Calu3 (cell line): ENCODE measurements at places on chromosomes 12 and 14.
A peak's percentile ranks its signal among the peaks of the same experiment; 100 is the strongest.

GRCh38 chr12:93107514-93108312 lies 178.6 kb upstream of the EEA1 start:
- no peaks in the 10 kb centered on the region for H3K36me3 ChIP-seq
- no peak overlapping the region for H3K27ac ChIP-seq
- DNase-seq: no peak
- no peaks in the 10 kb centered on the region for H3K27me3 ChIP-seq
- H3K4me3 ChIP-seq: no peak overlapping the region
- H3K4me1 ChIP-seq: peaks cover under 1% of the 10 kb centered on the region

DNA sequence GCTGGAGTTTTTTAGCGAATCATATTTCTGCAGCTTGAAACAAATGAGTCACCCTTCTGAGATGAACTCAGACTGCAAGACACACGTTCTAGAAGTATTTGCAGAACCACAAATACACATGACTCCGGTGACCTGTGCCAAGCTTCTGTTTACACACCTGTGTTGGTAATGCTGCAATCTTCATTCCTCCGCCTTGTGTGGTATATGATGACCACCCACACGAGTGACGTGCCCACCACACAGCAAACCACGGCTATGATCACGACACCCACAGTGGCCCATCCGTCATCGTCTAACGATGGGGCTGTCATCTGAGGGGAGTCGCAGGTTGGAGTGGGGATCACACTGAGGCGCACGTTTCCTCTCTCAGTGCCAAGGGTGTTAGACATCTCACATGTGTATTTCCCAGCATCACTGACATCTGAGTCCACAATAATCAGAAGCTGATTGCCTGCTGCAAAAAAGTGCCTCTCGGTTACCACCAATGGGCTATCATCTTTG lies 43.0 kb downstream of the LRIG3 start:
- peak overlapping the region; percentile 22 for H3K4me3 ChIP-seq
- H3K36me3 ChIP-seq: peaks cover 99% of the 10 kb centered on the region
- H3K27me3 ChIP-seq: no peaks in the 10 kb centered on the region

DNA sequence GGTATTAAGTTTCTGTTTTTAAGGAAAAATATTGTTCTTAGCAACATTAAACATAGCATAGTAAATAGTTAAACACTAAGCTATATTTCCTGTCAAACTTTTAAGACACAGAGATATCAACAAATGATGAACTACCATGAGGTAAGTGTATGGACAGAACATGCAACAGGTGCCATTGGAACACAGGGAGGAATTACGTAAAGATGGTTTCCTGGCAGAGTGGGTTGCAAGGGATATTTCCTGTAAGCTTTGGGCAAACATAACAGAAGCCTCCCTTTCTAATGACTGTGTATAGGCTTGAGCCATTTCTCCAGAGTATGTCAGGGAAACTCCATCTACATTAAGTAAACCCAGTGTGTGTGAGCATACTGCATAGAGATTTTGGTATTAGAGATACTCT lies 31.7 kb upstream of the HELB start:
- H3K27ac ChIP-seq: no peak overlapping the region
- no peaks in the 10 kb centered on the region for H3K36me3 ChIP-seq
- DNase-seq: no peak
- no peaks in the 10 kb centered on the region for H3K27me3 ChIP-seq
- H3K4me1 ChIP-seq: no peaks in the 10 kb centered on the region

GRCh38 chr12:92863251-92863650 lies 65.8 kb downstream of the EEA1 start:
- H3K27ac ChIP-seq: no peak overlapping the region
- H3K27me3 ChIP-seq: no peaks in the 10 kb centered on the region
- no peaks in the 10 kb centered on the region for H3K4me1 ChIP-seq
- no peaks in the 10 kb centered on the region for H3K36me3 ChIP-seq
- no peak for DNase-seq
- H3K4me3 ChIP-seq: no peak overlapping the region

DNA sequence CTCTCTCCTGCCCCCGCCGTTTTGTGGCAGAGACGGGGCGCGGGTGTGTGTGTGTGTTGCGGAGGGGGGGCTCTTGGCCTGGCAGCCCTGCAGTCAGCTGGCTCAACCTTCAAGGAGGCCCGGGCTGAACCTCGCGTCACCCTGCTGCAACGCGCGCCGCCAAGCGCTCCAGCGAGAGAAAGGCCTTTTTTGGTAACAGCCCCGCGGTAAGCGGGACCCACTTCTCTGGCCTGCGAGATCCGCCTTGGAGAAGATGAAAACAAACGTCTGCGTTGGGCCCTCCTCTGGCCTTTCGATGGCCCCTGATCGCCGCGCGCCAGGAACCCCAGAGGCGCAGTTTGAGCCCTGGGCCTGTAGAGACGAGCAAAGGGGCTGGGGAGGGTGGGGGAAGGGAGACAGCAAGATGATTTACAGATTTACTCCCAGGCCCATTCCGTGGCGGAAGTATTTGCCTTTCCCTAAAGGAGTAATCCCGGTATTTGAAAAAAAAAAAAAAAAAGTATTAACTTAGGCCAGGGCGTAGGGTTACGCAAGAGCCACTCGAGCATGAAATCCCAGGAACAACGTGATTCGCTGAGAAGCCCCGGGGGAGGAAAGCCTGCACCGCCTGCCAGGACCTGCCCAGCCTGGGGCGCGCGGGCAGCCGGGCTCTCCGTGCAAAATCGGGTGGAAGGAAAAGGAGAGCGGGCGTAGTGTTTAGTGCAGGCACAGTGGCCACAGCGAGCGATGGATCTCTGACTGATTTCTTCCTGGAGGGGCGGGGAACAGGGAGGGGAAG lies 4.5 kb upstream of the IRF2BPL start:
- peak overlapping the region; percentile 62 for H3K27ac ChIP-seq
- peaks cover 27% of the 10 kb centered on the region for H3K36me3 ChIP-seq
- DNase-seq: peak; percentile 85
- H3K4me1 ChIP-seq: peaks cover 52% of the 10 kb centered on the region
- H3K27me3 ChIP-seq: no peaks in the 10 kb centered on the region
